B cell (primary cell): ENCODE measurements at places on chromosomes 11 and 22.

DNA sequence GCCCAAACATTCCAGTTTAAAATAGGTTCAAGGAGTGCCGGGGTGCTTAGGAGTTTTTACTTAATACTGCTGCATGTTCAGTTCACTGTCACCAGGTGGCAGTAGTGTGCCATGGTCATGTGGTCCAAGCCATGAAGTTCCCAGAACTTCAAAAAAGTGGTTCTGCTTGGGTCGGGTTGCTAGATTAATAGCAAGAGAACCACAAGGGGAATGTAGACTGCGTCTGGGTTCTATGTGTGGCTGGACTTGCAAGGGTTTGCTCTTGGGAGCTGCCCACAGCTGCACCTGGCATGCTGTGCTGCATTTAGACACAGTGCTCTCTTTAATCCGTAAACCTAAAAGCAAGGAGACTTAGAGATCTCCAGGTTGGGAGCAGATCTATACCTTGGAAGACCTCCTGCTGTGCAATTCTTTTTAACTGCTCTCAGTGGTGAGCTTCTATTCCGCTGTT, 6.5 kb upstream of the SPON1 start:
- DNase-seq, result peak; percentile 79

DNA sequence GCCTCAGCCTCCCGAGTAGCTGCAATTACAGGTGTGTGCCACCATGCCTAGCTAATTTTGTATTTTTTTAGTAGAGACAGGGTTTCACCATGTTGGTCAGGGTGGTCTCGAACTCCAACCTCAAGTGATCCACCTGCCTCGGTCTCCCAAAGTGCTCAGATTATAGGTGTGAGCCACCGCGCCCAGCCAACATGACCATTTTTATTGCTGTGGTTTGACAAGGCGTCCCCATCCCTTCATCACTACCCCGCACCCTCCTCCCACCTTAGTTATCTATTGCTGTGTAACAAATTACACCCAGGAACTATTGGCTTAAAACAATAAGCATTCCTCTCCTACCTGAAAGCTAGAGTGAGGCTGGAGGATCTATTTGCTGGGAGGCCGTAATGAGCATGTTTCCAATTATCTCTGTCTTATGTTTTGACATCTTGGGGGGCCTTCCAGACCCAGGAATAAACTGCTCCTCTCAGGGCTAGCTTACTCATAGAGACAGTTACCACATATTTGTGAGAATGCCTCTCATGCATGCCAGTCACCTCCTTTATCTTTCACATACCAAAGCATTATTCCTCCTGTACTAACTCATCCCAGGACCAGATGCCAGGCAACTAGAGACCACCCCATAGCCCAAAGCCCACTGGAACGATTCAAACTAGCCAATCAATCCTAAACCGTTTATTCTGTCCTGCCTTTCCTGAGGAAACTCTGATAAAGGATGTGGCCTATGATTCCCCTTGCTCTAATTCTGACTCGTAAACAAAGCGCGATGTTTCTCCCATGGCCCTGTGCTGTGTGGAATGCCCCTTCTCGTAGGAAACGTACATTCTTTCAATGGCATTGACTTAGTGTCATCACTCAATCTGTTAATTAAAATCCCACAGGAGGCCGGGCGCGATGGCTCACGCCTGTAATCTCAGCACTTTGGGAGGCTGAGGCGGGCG, 19.4 kb downstream of the SNU13 start:
- no peak for DNase-seq

DNA sequence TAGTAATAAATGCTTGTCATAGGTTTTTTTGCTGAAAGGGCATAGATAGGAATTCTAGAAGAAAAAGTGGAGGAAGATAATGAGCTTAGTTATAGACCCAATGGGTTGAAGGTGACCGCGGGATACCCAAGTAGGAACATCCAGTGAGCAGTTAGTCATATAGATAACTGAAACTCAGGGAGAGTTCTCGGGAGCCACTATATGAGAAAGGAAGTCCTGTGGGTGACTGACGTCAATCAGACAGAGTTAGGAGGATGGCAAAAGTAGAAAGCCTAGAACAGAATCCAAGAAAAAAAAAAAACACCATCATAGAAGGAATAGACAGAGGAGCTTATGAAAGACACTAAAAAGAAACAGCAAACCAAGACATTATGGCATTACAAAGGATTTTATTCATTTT, 1.6 kb upstream of the CNGA4 start:
- DNase-seq, result no peak

DNA sequence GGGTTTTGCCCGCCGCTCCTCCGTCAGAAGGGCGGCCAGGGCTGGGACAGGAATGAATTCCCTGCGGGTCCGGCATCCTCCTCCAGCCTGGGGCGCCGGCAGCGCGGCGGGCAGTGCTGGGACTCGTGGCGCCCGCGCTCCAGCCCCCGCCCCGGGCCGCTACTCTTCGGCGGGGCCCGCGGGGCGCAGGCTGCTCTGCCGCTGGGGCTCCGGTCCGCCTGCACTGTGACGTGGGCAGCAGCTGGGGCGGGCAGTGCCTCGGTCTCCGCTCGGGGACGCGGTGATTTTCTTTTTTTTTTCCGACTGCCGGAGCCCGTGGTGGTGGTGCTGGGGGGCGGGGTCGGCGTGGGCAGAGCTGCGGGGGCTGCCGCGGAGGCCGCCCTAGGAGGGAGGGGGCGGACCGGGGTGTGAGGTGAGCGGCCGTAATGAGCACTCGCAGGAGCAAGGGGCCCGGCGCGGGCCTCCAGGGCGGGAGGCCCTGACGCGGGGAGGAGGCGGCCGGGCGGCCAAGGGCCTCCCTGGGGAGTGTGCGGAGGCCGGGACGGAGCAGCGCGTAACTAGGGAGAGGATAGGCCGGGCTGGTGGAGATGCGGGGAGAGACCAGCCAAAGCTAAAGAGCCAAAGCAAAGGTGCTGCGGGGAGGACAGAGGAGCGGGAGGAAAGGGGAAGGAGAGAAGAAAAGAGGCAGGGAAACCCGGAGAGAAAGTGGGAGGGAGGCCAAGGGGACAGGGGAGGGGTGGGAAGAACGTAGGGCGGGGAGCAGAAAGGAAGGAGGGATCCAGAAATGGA, 73.3 kb upstream of the ZBED5 start:
- DNase-seq, result peak; percentile 66

GRCh38 chr22:41801147-41801819, 804 bp downstream of the CCDC134 start:
- DNase-seq, result no peak

DNA sequence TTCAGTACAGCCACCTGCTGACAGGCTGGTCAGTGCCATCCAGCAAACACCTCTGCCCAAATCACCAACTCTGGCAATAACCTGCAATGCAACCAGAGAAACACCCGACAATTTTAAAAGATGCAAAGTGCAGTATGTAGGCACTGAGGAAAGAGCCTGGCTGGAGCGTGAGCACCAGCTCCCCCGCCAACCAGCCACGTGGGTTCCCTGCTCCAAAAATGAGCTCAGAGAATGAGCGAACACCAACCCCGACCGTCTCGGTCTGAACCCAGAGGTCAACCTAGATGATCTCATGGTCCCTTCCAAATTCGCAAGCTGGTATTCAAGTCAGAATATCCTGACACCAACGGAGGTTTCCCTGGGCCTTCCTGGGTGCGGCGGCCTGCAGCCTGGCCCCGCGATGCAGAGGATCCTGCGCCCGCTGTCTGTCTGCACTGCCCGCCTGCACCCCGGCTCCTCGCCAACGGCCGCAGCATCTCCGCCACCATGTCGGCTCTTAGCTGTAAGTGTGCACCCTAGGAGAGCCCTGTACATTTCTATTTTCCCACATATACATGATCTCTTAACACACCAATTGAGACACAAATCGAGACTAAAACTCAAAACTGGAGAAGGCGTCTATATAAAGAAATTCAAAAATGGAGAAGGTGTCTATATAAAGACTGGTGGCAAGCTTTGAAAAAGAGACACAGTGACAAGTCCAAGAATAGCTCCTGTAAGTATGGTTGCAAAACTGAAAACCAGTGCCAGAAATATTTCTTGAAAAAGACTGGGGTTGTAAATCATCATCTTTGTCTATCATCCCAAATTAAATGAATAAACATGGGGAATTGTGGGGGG, 22.8 kb downstream of the TMEM184B start:
- no peak for DNase-seq

GRCh38 chr11:94849839-94850238, 81.7 kb downstream of the AMOTL1 start:
- DNase-seq, result no peak

DNA sequence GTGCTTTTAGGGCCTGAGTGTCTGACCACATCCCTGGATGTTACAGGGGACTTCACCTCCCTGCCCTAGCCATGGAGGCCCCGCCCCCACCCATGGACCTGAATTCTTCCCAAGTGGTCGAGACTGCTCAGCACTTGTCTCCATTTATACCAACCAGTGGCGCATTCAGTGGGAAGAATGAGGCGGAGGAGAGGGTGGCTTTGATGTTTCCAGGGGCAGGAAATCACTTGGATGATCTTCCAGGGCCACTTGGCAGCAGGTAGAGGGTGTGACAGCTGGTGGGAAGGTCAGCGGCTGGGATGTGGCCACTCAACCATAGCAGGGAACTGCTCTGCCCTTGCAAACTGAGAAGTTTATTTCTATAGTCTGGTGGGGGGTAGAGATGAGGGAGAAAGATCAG, 155.1 kb upstream of the BLID start:
- DNase-seq, result no peak

DNA sequence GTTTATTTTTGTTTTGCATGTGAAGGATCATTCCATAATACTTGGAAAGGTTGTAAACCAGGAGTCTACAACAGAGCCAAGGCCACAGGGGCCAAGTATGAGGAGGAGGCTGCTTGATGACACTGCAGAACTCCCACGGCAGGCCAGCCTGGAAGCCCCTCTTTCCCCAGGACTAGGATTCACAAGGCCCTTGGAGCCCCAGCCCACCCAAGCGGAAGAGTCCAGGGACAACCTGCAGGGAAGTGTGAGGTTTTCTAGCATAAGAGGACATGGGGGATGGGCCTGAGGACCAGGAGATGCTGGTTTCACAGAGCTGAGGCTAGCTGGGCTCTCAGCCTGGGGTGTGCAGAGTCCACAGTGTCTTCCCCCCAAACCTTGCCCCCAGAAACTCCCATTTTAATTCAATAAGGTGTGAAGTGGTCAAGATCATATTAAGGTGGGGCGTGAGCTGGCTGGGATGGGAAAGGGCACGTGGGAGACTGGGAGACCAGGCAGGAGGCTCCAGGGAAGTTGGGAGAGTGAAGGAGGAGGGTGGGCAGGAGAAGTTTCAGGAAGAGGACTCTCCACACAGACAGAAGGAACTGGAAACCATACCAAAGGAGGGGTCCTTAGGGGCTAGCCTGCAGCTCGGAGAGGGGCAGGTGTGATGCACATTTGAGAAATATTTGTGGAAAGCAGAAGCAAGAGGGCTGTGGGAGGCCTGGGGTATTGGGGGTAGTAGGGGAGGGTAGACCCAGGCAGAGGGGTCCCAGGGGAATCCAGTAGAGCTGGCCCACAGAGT, 12.4 kb downstream of the GNAZ start:
- DNase-seq, result no peak

GRCh38 chr11:67265633-67266448, 432 bp upstream of the GRK2 start:
- DNase-seq, result peak; percentile 89

- DNase-seq, result no peak
These were observed 18.9 kb downstream of the TEAD1 start for GRCh38 chr11:12693094-12693478.

- DNase-seq, result no peak
These were observed 125.6 kb downstream of the DSCAML1 start for GRCh38 chr11:117671370-117671769.

DNA sequence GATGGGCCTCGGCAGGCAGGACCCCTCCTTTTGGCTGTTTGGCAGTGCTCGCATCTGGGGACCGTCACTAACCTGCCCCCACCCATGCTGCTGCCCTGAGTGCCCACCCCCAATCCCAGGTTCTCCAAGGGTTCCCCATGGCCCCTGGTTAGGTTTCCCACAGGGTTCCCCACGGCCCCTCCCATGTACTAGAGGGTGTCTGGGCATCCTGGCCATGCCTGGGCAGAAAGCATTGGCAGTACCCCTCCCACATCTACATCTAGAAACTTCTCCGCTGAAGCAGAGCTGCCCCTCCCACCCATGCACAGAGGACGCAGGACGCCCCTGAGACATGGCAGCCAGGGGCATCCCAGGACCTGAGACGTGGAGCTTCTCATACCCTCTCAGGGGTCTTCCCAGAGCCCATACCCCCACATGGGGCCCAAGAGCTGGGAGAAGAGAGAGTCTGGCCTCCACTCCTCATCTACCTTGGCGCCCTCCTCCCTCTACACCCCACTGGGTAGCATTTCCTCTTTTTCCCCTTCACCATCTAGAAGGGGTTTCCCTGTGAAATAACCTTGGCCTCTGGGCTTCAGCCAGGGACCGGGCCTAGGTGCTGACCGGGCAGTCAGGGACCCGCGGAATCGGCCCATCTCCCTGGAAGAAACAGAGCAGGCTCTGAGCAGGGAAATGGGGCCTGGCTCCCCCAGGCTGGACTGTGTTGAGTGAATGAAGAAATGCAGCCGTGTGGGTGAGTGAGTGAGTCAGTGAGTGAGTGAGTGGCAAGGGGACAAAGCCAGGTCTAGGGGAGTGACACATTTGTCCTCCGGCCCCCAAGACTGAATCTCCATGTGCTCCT, 987.3 kb downstream of the BRD1 start:
- no peak for DNase-seq

- no peak for DNase-seq
These were observed 63.8 kb downstream of the CYB5R2 start for GRCh38 chr11:7609521-7609920.

- no peak for DNase-seq
These were observed 489.6 kb downstream of the MN1 start for GRCh38 chr22:27311698-27312550.

GRCh38 chr22:43812890-43813289, 785 bp upstream of the EFCAB6 start:
- no peak for DNase-seq

DNA sequence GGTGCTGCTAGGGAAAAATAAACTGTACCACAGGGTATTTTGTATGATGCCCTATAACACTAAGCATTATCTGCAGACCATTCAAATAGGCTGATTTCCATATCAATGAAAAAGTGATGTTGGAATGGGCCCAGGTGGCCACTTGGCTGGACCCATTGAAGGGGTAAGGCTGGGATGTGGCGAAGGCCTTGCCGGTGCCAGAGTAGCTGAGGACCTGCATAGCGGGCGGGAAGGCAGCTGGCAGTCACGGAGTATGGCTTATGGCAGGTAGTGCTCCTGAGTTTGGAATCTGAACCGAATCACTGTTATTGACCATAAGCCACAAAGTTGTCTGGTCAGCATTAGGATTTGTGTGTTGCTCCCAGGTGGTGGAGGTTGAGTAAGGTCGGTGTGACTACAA, 131.0 kb downstream of the MICAL2 start:
- no peak for DNase-seq

- no peak for DNase-seq
These were observed 37.2 kb downstream of the GRIK4 start for GRCh38 chr11:120548682-120549209.

- no peak for DNase-seq
These were observed 73.4 kb downstream of the WNT7B start for GRCh38 chr22:45903355-45904135.

DNA sequence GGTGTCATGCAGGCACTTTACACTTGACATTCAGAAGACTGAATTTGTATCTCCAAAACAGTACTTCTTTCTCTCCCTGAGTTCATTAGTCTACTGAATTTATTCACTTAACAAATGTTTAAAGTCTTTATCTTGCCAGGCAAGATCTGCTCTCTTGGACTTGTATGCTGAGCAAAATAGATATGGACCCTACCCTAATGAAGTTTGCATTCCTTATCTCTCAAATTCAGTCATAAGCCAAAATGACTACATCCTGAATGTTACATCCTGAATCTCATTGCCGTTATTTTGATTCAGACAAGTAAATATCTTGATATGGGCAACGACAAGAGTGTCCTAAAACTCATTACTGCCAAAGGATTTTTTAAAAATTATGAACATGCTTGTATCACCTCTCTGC, 29.7 kb downstream of the FAR1 start:
- DNase-seq, result no peak

GRCh38 chr11:111355956-111356659, 23.0 kb downstream of the POU2AF1 start:
- DNase-seq, result no peak
